ENCODE measurements at places on chromosomes 7 and 10.

GRCh38 chr7:149752646-149753045 lies 20.7 kb downstream of the ZNF467 start:
- no peak for DNase-seq

- DNase-seq = no peak
Observed at GRCh38 chr7:31688372-31688771, 1.4 kb downstream of the PPP1R17 start.

GRCh38 chr10:35661236-35661635 lies 19.1 kb upstream of the FZD8 start:
- no peak for DNase-seq

- no peak for DNase-seq
Observed at GRCh38 chr10:26365681-26366358, 72.3 kb upstream of the APBB1IP start.

DNA sequence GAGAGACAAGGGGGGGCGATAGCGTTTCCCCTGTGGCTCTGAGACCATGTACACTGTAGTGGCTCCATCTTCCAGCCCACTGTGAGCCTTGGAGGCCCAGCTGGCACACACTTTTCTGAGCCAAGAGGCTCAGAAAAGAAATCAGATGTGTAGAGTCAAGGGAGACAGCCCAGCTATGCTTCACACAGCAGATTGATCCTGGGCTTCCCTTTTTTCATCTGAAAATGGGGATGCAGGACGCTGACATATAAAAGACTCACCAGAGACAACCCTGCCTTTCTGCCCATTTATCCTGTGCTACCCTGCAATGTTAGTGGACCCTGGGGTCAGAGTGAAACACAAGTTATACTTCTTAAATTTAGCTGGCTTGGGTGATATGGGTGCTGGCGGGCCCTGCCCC lies 14.3 kb downstream of the TMEM273 start:
- DNase-seq = no peak

- DNase-seq = no peak
Observed at GRCh38 chr7:30965883-30966282, 2.1 kb downstream of the GHRHR start.

- DNase-seq = no peak
Observed at GRCh38 chr7:158366346-158366745, 221.3 kb downstream of the PTPRN2 start.

DNA sequence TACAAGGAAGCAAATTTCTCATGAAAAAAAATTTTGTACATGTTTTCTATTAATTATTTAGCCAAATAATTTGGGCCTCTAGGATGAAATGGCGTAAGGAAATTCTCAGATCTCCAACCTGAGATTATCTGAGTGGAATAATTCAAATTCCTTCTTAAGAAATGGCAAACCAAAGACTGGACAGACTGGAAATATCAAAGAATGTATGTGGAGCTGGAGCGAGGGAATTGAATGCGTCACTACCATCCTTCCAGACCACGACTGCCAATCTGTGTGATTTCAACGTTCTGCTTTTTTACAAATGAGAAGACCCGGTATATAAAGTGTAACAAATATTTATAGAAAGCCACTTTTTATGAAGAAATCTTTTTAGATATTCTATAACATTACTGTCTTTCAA lies 12.4 kb upstream of the BLNK start:
- no peak for DNase-seq

GRCh38 chr7:27491534-27491933 lies 171.1 kb downstream of the HIBADH start:
- DNase-seq = no peak

GRCh38 chr10:88116971-88117626 lies 253.7 kb downstream of the PTEN start:
- DNase-seq = no peak

- DNase-seq = no peak
Observed at GRCh38 chr7:70787286-70787685, 344.7 kb upstream of the GALNT17 start.

DNA sequence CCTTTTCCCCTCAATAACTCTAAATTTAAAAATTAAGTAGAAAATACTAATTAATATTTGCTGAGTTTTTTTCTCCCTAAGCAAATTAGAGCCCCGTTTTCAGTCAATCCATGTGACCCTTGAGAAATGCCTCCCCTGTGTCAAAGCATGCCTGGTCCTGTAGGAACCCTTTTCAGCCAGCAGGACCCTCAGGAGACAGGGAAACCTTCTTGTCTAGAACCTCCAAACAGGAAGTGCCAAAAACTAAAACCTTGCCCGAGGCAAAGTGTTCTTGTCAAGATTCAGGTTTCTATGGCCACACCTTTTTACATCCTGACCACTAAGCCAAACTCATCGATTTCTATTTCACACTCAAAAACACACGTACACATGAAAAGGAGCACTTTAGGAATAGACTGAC lies 60.1 kb upstream of the NFE2L3 start:
- DNase-seq = no peak

DNA sequence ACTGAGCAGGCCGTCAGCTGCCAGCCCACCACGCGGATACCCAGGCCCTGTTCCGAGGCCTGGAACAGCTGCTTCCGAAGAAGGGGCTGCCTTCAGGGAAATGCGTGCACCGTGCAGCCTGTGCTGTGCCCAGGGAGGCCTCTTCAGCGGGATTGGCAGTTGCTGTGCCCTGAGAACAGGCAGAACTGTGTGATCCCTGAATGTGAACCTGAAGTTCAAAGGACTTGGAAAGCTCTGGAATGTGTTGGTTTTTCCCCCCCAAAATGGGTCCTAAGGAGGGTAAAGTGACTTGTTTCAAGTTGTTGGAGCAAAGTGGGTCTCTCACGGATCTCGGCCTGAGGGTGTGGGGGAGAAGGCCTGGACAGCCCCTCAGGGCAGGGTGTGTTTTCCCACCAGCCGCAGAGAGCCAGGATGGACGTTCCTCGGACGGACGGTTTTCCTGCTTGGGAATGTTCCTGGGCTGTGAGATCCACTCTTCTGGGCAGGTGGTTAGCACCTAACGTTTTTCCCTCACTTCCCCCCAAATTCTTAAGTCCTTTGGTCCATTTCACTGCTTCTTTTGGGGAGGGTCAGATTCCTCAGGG lies 2.1 kb downstream of the SPRN start:
- no peak for DNase-seq

GRCh38 chr10:26557641-26558014 lies 119.5 kb downstream of the APBB1IP start:
- no peak for DNase-seq
